ENCODE measurements at places on chromosomes 6 and 20.

- no peak for DNase-seq
Measured at GRCh38 chr6:145670311-145670710, 65.0 kb downstream of the EPM2A start.

DNA sequence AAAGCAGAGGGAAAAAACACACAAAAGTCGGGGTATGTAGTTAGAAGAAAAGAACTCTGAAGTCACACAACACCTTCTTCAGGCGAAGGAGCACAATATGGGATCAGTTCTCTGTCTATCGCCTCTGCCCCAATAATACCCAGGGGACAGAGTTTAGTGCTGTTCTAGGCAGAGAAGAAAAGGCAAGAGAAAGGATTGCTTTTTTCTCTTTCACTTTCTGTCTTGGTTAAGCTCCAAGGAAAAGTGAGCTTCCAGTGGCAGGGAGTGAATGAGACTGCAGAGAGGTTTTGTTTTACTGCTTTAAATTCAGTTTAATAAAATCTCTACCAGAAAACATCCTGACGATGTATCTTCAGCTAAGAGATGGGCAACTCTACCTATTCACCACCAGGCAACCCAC is 86.6 kb upstream of the STXBP5 start:
- DNase-seq: no peak

DNA sequence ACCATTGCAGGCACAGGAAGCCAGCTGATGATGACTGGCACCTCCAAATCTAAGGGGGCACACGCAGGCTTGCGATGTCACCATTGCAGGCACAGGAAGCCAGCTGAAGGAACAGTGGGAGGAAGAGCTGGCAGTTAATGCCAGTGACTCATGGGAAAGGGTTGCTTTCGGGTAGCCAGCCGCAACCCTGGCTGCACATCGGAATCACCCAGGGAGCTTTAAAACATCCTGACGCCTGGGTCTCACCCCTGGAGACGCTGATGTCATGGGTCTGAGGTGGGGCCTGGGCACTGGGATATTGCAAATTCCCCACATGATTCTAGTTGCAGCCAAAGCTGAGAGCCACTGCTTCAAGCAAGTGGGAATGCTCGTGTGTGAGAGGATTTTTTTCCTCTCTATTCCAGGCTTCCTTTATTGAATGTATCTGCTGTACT is 16.1 kb upstream of the CCN6 start:
- DNase-seq: no peak

GRCh38 chr6:110102411-110102810 is 77.1 kb downstream of the WASF1 start:
- DNase-seq: no peak

DNA sequence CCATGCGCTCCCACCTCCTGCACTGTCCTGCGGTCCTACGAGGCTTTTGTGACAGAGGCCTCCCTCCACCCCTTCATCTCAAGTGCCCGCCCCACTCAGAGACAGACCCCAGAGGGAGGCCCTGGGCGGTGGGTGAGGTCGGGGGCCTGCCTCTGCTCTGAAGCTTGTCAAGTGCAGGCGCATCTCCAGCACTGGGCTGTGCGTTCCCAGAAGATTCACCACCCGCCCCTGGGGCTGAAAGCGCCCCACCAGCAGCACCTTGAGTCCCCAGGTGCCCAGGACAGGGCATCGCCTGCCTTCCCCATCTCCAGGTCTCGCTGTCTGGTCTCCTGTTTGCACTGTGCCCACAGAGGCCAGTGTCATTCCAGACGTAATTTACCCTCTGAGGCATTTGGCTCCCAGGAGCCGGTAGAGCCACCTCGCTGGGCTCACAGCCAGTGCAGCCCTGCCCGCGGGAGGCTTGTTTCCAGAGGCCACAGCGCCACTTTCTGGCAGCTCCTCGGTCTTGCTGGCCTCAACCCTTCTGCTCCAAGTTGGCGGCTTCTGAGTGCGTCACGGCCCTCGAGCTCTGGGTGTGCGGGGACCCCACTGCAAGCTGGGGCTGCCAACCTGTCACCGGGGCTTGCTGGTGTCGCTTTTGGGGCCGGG is 191.1 kb downstream of the TAF4 start:
- DNase-seq: no peak

DNA sequence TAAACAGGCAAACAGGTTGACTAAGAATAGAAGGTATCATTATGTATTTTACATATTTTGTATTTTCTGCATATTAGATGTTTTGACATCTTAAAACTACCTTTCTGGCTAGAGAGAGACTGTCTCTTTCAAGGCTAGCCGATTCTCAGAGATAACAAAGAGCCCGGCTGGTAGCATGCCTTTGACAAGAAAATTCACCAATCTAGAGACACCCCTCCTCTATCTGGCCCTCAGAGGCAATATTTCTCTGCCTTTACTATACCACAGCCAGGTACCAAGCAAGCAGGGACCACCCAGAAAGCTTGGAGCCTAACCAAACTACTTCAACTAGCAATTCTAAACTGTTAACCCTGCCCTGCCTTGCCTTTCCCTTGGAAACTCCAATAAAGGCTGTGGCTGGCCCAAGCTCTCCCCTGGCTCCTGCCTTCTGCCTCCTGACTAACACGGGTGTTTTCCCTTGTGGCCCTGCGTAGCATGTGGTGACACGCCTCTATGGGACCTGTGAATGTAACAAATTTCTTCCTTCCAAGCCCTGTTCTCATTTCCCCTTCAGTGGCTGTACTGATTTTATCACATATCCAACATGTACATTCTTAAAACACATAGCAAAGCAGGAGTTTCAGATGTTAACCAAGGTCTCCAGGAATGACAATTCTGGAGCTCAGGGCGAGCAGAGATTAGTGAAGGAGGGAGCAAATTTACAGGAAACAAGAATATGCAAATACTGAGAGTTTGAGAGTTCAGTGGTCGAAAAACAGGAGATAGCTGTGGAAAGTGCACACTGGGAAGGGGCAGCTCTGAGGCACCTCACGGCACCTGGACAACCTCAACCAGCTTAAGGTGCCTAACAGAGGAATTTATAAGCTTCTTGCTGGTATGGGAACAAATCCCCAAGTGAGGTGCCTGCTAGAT is 120.8 kb downstream of the BACH2 start:
- no peak for DNase-seq

Data from D341Med (cell line).